CD4-positive, alpha-beta T cell (primary cell): ENCODE measurements at places on chromosomes 2 and 18.

- no peak for DNase-seq
Observed at GRCh38 chr2:67456428-67456827, 59.3 kb downstream of the ETAA1 start.

GRCh38 chr2:145598434-145598833 is 1078.5 kb upstream of the ZEB2 start:
- no peak for DNase-seq

- DNase-seq, result no peak
Observed at GRCh38 chr2:15892151-15892880, 48.0 kb upstream of the MYCN start.

DNA sequence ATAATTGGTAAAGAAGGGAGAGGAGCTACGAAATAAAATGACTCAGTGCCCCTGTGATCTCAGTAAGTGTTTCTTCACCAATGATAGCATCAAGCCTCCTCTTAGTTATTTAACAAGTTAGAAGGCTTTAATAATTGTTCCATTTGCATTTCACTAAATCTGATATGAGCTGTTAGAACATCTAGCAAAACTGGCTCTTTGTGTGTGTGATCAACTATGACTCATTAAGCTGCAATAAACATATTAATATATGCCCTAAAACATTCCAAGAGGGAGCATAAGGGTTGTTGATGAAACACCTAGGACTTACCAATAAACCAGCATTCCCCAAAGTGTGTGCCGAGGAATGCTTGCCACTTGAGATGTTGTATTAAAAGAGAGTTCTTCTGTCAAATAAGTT is 115.2 kb downstream of the OSBPL6 start:
- no peak for DNase-seq
